ENCODE measurements at places on chromosomes 7 and 10.

DNA sequence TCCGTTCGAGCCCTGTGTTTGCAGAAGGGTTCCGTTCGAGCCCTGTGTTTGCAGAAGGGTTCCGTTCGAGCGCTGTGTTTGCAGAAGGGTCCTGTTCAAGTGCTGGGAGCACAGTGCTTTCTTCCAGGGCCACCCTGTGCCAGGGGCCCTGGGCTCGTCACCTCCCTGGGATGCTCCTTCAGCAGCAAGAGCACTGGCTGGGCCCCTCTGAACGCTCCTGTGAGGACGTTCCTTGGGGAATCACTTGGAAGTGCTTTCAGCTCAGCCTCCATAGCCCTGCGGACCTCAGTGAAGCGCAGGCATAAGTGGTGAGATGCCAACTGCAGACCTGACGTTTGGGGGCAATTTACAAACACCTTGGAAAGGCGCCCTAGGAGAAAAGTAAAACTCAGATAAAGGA lies 103.6 kb downstream of the DYNC2I1 start:
- no peak for DNase-seq

DNA sequence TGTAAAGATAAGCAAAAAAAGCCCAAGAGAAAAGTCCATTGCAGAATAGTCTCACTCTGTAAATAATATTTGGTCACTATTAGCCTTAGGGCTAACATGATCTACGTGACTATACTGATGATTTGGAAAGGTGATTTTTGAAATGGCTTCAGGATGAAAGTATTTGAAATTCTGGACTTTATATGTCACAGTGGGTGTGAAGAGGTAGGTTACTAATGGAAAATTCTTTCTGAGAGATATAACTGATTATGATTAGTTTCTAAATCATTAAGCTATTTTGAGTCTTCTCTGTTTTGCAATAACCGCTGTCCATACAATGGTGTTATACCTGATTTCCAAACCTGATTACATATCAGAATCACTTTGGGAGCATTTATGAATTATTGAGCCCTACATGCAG lies 20.1 kb upstream of the HBP1 start:
- no peak for DNase-seq

GRCh38 chr7:139713526-139714162 lies 64.2 kb downstream of the HIPK2 start:
- DNase-seq: no peak

GRCh38 chr10:128979405-128979804 lies 487.6 kb upstream of the MGMT start:
- DNase-seq: no peak

DNA sequence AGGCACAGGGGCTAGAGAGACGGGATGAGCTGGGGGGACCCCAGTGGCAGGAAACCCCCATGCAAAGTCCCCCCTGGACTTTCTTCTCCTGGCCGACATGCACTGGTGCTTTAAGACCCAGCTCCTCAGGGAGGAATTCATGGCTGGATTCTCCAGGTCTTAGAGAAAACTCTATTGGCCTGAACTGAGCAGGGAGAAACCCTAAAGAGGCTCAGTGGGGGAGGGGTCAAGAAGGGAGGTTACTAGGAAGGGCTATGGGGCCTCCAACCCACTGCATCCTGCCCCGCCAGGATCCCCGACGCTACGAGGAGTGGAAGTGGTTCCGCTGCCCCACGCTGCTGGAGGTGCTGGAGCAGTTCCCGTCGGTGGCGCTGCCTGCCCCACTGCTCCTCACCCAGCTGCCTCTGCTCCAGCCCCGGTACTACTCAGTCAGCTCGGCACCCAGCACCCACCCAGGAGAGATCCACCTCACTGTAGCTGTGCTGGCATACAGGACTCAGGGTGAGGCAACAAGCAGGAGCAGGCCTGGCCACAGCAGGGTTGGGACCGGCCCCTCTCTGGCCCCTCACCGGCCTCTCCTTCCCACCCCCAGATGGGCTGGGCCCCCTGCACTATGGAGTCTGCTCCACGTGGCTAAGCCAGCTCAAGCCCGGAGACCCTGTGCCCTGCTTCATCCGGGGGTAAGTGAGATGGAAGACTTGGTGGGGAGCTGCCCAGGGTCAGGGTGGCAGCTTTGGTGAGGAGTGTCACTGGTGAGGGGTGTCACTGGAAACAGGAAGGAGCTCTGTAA lies 13.8 kb downstream of the ATG9B start:
- no peak for DNase-seq

- DNase-seq: peak; percentile 21
Observed at GRCh38 chr10:114584419-114584818, 73.7 kb downstream of the ABLIM1 start.

GRCh38 chr7:5692112-5692844 lies 89.2 kb downstream of the RNF216 start:
- peak; percentile 97 for DNase-seq

- DNase-seq: no peak
Observed at GRCh38 chr7:26180792-26181198, 19.8 kb downstream of the HNRNPA2B1 start.

DNA sequence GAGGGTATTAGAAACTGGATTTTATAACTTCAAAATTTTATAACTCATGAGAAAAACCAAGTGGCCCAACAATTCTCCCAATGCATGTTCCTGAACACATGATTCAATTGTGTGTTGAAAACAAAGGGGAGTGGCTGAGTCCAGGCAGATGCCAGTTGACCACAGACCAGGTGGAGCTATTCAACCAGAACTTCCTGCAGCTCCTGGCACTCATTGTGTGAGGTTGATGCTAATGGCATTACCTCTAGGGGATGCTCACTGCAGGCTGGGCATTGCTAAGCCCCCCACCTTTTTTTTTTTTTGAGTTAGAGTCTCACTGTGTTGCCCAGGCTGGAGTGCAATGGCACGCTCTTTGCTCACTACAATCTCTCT lies 20.3 kb downstream of the MYOF start:
- DNase-seq: no peak

GRCh38 chr10:9227679-9228365 lies 1173.3 kb downstream of the GATA3 start:
- no peak for DNase-seq

- DNase-seq: no peak
Observed at GRCh38 chr7:151539088-151539671, 19.5 kb upstream of the RHEB start.

- DNase-seq: no peak
Observed at GRCh38 chr7:140678081-140678815, 5.5 kb downstream of the ADCK2 start.

- no peak for DNase-seq
Observed at GRCh38 chr10:120022357-120022756, 129.8 kb downstream of the SEC23IP start.

DNA sequence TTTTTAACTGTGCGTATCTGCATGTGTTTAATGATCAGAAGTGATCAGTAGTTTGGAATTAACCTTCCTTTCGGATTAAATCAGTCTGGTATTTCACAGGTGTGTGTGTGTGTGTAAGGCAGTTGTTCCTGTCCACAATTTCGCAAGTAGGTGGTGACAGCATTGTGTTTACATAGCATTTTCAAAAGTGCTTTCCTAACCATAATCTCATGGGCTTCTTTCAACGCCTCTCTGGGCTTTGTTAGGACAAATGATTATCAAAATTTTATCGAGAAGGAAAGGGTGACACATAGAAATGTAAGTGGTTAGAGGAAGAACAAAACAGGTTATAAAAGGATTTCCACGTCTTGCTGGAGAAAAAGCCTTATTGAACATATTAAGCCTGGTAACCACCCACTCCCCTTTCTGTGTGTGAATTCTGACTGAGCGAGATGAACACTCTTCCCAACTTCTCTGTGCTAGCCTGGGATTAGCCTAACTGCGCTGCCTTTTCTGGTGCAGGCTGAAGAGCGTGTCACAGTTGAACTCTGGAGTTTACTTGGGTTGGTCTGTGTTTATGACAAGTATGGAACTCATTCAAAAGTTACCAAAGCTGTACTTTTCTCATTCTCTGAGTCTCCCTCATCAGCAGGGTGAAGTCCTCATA lies 292.3 kb upstream of the PITRM1 start:
- no peak for DNase-seq

DNA sequence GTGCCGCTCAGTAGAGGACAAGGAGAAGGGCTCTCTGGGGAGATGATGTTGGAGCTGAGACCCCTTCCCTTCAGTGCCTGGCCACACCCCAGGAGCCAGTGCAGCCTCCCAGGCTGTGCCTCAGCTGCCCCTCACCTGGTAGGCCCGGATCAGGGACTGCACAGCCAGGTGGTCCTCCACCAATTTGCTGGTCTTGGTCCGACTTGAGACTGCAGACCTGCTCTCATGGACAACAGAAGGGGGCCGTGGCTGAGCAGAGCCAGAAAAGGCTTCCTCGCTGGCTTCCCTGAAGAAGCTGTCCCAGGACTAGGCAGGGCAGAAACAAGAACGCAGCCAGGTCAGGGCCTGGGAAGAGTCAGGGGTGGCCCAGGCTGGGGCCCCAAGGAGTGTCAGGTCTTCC lies 5.5 kb downstream of the OGDHL start:
- DNase-seq: no peak

GRCh38 chr7:774161-775109 lies 47.4 kb upstream of the PRKAR1B start:
- DNase-seq: no peak

DNA sequence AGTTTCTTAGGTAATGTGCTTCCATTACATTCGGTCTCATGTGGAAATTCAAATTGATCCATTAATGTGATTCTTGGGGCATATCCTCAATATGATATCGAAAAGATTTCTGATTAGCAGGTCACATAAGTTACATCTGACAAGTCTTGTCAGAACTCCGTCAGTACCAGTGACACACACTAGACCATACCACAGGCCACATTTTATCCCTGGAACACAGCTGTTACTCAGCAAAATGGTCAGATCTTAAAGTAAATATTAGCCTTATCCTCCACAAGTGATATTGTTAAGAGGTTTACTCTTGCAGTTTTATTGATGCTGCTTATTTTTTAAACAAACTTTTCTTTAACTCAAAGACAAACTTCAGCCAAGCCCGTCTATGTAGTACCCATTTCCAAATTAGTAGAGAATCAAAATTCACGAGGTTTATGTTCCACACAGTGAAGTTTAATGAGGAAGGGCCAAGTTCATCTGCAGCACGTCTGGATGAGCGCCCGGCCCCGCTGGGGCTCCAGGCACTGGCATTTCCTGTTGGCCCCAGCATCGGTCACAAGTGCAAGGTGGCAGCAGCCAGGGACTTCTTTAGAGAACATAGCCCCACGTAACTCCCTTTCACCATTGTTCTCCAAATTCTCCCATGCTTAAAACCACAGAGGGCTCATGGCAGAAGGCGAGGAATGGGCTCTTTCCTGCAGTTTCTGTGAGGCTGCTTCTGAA lies 132.2 kb downstream of the VIPR2 start:
- DNase-seq: no peak

DNA sequence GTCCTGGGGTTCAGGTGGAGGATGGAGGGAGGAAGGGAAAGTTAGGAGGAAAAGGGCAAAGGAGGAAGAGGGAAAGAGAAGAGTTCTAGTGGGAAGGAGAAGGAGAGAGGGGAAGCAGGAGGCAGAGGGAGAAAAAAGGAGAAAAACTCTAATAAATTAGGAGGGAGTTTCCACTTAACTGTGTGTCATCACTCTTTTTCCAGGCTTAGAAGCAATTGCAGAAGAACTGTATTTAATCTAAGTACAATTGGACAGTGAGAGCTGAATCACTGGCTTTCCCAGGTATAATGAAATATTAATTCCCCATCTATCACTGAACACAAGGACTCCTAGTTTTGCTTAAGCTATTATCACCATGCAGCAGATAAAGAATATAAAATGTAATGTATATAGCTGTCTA lies 76.8 kb downstream of the CREB3L2 start:
- DNase-seq: no peak

GRCh38 chr7:131625817-131626372 lies 69.5 kb upstream of the PODXL start:
- DNase-seq: no peak

DNA sequence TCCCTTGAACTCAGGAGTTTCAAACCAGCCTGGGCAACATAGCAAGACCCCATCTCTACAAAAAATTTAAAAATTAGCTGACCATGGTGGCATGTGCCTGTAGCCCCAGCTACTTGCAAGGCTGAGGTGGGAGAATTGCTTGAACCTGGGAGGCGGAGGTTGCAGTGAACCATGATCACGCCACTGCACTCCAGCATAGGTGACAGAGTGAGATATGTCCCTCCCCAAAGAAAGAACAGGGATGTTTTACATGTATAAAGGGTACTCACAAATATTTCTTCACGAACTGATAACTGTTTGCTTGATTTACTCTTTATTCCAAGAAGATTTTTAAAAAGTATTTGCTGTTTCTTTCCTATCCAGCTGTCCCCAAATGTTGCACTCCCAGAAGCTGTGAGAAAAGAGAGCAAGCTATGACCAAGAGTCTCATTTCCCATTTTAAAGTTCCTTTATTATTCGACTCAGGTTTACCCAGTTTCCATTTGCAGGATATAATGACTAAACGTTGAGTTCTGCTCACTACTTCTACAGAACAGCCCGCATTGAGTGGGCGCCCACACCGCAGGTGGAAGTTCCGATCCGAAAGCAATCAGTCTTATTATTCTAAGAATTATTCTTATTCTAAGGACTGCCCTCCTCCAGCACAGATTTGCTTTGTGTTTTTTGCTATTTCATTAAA lies 90.7 kb downstream of the APBB1IP start:
- DNase-seq: no peak

DNA sequence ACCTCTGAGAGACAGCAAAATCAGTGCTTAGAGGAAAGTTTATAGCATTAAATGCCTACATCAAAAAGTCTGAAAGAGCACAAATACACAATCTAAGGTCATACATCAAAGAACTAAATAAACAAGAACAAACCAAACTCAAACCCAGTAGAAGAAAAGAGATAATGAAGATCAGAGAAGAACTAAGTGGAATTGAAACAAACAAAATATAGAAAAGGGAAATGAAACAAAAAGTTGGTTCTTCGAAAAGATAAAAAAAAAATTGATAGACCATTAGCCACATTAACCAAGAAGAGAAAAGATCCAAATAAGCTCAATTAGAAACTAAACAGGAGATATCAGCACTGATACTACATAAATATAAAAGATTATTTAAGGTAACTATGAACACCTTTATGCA lies 280.0 kb upstream of the NRG3 start:
- no peak for DNase-seq

GRCh38 chr7:74288034-74288881 lies 949 bp upstream of the CLIP2 start:
- no peak for DNase-seq

- DNase-seq: no peak
Observed at GRCh38 chr7:88629559-88629958, 129.9 kb upstream of the ZNF804B start.

Data from fibroblast of skin of left biceps (primary cell).